CD8-positive, alpha-beta memory T cell (primary cell): ENCODE measurements at places on chromosomes 7 and 10. TPM values are rescaled to one million over a fixed set of nuclear protein-coding genes. Genes with fewer than 3 reads are reported as not detected.

DNA sequence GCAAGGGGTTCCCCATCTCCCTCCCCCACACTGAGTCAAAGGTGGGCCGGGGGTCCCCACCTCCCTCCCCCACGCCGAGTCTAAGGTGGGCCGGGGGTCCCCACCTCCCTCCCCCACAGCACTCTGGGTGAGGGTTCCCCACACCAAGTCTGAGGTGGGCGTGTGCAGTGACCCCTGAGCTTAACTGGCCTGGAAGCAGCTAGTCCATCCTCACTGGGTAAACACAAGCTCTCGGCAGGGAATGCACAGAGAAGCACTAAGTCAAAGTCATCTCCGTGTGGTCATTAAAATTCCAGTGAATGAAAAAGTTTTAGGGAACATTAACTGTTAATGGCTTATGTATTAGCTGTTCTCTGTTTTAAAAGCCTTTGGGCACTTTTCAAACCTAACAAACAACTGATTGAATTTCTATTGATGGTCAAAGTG, 43.7 kb upstream of the PRKAR1B start:
- H3K27ac ChIP-seq, result no peak overlapping the region
- H3K27me3 ChIP-seq, result no peaks in the 10 kb centered on the region
- H3K4me3 ChIP-seq, result no peak overlapping the region

- no peak for DNase-seq
- H3K27me3 ChIP-seq, result no peaks in the 10 kb centered on the region
- H3K27ac ChIP-seq, result no peak overlapping the region
- H3K4me3 ChIP-seq, result no peak overlapping the region
- H3K4me1 ChIP-seq, result no peaks in the 10 kb centered on the region
Observed at GRCh38 chr10:111186358-111186757, 109.5 kb downstream of the ADRA2A start.

DNA sequence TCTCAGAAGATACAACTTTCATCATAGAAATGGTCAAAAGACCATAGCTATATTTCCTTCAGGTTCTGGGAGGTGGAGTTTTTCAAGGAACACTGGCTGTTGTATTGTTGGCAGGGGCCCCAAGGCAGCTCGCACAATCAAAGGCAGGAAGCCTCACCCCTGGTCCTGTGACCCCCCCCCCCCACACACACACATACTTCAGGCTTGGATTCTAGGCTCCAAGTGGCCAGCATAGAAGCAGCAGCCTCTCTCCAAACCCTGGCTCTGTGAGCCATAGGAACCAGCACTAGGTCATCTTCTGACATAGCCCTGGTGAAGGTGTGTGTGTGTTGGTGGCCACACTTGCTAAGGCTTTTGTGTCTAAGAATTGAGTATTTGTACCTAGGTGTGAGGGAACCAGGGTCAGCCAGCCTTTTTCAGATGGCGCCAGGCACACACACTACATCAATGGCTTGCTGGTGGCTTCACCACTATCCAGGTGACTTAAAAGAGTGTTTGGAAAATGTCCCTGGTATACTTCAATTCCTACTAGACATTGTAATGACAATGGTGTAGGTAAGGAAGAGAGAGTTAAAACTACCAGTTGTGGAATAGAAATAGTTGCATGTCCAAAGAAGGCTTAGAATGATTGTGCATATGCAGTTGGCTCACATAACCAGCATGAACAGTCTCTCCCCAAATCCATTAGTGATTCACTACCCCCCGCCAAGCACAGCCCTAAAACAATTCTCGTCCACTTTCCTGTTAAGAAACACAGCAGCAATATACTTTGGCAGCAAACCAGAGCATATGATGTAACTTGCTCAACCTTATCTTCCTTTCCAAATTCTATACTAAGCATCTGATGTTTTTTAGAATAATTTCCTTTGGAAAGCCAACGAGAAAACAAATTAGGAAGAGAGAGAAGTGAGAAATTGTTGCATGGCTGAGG, 91.3 kb downstream of the AVL9 start:
- H3K27ac ChIP-seq, result no peak overlapping the region
- H3K4me1 ChIP-seq, result no peaks in the 10 kb centered on the region
- H3K36me3 ChIP-seq, result peaks cover 20% of the 10 kb centered on the region
- H3K4me3 ChIP-seq, result no peak overlapping the region
- no peak for DNase-seq

- no peaks in the 10 kb centered on the region for H3K36me3 ChIP-seq
- H3K4me3 ChIP-seq, result no peak overlapping the region
- no peak for DNase-seq
- H3K4me1 ChIP-seq, result no peaks in the 10 kb centered on the region
Observed at GRCh38 chr7:15446280-15446679, 115.5 kb downstream of the AGMO start.

GRCh38 chr7:20932785-20933527, 146.3 kb upstream of the SP8 start:
- DNase-seq, result no peak
- no peak overlapping the region for H3K27ac ChIP-seq
- no peaks in the 10 kb centered on the region for H3K27me3 ChIP-seq
- no peaks in the 10 kb centered on the region for H3K36me3 ChIP-seq
- no peaks in the 10 kb centered on the region for H3K4me1 ChIP-seq

GRCh38 chr10:6885284-6885683, 305.2 kb upstream of the PRKCQ start:
- no peaks in the 10 kb centered on the region for H3K4me1 ChIP-seq
- H3K27me3 ChIP-seq, result no peaks in the 10 kb centered on the region
- no peak for DNase-seq
- H3K27ac ChIP-seq, result no peak overlapping the region
- no peaks in the 10 kb centered on the region for H3K36me3 ChIP-seq

- no peak overlapping the region for H3K27ac ChIP-seq
- no peak for DNase-seq
- H3K36me3 ChIP-seq, result no peaks in the 10 kb centered on the region
- H3K4me3 ChIP-seq, result no peak overlapping the region
- H3K27me3 ChIP-seq, result no peaks in the 10 kb centered on the region
Observed at GRCh38 chr7:85528581-85528980, 341.7 kb upstream of the SEMA3D start.

DNA sequence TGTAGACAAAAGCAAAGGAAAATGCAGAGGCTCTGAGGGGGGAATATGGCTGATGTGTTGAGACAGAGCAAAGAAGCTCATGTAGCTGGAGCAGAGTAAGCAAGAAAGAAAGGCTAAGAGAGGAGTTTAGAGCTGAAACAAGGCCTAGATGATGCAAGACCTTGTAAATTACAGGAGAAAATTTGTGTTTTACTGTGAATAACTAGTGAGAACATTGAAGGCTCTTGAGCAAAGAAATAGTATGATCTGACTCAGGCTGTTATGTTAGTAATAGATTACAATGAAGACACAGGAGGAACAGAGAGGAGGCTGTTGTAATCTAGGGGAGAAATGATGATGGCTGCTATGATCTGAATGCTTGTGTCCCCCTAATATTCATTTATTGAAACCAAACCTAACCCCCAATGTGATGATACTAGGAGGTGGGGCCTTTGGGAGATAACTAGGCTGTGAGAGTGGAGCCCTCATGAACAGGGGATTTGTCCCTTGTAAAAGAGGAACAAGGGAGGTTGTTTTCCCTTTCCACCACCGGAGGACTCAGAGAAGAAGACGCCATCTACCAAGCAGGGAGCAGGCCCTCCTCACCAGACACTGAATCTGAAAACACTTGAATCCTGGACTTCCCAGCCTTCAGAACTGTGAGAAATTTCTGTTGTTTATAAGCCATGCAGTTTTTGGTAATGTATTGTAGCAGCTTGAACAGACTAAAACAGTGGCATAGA, 394.9 kb downstream of the HTR7 start:
- no peak overlapping the region for H3K4me3 ChIP-seq
- H3K27me3 ChIP-seq, result no peaks in the 10 kb centered on the region
- no peak for DNase-seq
- no peaks in the 10 kb centered on the region for H3K4me1 ChIP-seq

DNA sequence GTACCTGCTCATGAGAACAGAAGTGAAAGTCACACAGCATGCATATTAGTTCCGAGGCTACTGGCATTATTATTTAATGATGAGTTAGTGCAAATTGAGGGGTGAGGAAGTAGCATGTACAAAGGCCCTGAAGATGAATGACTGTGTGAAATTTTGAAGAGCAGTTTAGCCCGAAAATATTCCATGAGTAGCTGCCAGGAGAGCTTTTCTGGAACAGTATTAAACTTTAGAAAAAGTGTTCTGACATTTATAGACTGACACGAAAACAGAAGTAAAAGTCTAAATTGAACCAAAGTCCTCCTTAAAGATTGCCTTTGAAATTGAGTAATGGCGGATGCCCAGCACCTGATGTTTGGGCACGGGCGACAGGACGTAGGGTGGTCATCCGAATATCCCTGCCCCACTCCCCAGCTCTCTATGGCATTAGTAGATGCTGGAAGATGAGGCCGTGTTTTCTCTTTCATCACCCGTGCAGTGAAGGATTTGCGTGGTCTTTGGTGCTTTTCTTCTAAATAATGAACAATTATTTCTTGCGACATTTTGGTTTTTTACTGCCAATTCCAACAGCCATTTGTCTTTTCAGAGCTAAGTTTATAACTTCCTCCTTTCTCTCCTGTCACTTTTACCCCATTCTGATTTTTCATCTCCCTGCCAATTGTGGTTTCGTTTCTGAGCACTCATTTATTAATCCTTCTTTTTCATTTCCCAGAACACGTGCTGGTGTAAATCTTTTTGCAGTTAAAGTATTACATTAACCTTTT, 192.6 kb downstream of the MGMT start:
- H3K4me3 ChIP-seq, result no peak overlapping the region
- no peak for DNase-seq
- no peak overlapping the region for H3K27ac ChIP-seq
- no peaks in the 10 kb centered on the region for H3K4me1 ChIP-seq
- no peaks in the 10 kb centered on the region for H3K27me3 ChIP-seq

- no peak for DNase-seq
- no peaks in the 10 kb centered on the region for H3K36me3 ChIP-seq
- no peaks in the 10 kb centered on the region for H3K27me3 ChIP-seq
- no peak overlapping the region for H3K4me3 ChIP-seq
Observed at GRCh38 chr10:43702213-43702935, 53.7 kb upstream of the ZNF32 start.

DNA sequence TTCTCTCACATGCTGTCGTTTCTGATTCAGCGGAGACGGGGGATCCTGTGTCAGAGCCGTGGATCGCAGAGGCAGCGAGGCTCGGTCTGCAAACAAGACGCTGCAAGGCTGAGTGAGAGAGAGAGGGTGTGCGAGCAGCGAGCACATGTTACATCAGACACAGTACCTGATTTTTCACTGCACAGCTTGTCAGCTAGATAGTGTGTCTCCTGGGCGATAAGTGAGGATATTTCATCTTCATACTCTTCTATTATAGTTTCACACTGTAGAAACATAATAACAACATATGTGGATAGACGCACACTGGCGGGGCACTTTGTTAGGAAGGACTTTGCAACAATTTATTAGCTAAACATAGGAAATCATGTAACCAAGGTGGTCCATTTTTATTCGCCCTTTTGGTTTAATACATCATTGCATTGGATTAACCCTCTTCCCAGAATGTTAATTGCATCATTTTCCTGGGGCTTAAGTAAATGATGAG, 39.5 kb downstream of the CNPY1 start:
- H3K4me3 ChIP-seq, result no peak overlapping the region
- peaks cover 58% of the 10 kb centered on the region for H3K27me3 ChIP-seq
- DNase-seq, result no peak
- H3K36me3 ChIP-seq, result no peaks in the 10 kb centered on the region

DNA sequence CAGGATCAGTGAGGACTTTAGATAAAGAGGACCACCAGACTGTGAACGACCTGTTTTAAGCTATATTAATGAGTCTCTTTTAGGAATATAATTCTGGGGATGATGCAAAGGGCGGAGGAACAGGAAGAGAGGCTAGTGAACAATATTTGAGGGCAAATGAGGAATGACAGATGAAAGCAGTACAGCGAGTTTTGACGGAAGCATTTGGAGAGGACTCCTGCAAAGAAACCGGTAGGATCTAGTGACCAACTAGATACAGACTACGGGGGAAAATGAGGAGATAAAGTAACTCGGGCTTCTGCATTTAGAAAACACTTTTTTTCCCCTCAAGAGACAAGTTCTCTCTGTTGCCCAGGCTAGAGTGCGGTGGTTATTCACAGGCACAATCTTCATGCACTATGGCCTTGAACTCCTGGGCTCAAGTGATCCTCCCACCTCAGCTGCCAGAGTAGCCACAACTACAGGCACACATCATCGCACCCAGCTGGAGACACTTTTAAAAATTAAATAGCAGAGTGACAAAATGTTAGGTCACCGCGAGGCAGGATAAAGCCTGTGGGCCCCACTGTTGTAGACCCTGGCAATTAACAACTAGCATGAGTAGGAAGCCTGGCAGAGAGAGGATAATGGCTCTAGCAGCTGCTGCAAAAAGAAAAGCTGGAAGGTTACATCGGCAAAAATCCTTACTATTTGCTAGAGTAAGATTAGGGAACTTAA, 143.2 kb downstream of the SRPK2 start:
- no peak for DNase-seq
- H3K36me3 ChIP-seq, result no peaks in the 10 kb centered on the region
- H3K27ac ChIP-seq, result no peak overlapping the region
- no peaks in the 10 kb centered on the region for H3K4me1 ChIP-seq

GRCh38 chr10:128481152-128481840, 355.1 kb upstream of the MKI67 start:
- H3K4me1 ChIP-seq, result no peaks in the 10 kb centered on the region
- no peaks in the 10 kb centered on the region for H3K36me3 ChIP-seq
- no peak overlapping the region for H3K27ac ChIP-seq
- H3K27me3 ChIP-seq, result no peaks in the 10 kb centered on the region
- no peak for DNase-seq
- H3K4me3 ChIP-seq, result no peak overlapping the region

DNA sequence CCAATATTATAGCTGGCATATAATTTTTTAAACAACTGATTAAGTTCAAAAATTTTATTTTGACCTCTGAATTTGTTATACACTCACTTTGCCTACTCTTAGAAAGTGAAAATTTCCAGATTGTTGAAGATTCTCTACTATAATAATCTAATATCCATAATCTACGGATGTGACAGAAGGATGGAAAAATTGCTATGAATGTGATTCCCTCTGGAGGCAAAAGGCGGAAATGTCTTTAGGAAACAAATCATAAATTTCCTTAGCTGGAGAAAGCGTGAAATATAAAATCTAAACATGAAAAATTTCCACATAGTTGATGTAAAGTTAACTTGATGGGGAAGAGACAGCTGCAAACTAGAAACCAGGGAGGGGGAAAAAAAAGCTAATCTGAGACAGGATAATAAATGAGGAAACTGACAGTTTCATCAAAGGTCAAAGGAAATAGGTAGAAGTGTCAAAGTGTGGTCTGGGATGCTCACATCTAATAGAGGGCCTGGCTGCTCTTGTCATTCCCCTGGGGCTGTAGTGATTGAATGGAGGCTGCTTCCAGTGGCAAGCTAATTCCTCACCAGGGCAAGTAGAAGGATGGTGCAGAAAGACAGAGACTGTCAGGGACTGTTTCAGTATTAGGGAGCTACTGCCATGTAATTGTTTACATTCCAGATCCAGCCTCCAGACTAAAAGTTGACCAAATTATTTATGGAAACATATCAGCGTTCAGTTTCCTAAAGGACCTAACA, 264.5 kb downstream of the SDHAF3 start:
- H3K4me1 ChIP-seq, result no peaks in the 10 kb centered on the region
- no peaks in the 10 kb centered on the region for H3K27me3 ChIP-seq
- H3K36me3 ChIP-seq, result no peaks in the 10 kb centered on the region
- H3K4me3 ChIP-seq, result no peak overlapping the region
- DNase-seq, result no peak
- no peak overlapping the region for H3K27ac ChIP-seq

The EEF1AKMT2 gene
- 18.2 TPM for total RNA-seq

The GPR146 gene
- 0.70 TPM for total RNA-seq

The PRPS1L1 gene
- total RNA-seq, result not detected

The CNNM1 gene
- 0.16 TPM for total RNA-seq

The GCK gene
- 1.0 TPM for total RNA-seq

The UCMA gene
- not detected for total RNA-seq

The PLAU gene
- total RNA-seq, result 1.2 TPM

The ASIC3 gene
- total RNA-seq, result 3.6 TPM

The CALU gene
- 51.4 TPM for total RNA-seq
